NAMALWA (cell line): ENCODE measurements at places on chromosomes 2 and 18.

- DNase-seq, result no peak
These were observed 45.9 kb downstream of the MBOAT2 start for GRCh38 chr2:8957628-8958027.

DNA sequence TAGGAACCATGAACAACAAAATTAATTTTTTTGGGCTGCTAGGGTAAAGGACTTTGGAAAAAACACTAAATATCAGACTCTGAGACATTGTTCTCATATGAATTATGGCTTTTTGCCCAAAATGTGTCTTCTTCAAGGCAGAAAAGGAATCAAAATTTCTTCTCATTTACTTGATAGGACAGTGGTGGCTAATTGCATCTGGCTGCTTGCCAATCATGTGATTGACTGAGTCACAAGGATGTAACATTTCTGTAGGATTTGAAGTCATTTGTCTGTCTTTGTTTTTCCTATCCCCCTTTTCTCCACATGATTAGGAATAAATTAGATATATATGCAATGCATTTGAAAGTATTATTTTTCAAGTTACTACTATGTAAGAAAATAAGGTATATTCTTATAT, 130.2 kb downstream of the SLC4A10 start:
- no peak for DNase-seq

- DNase-seq, result peak; percentile 9
These were observed 85.1 kb downstream of the ARL4C start for GRCh38 chr2:234411793-234412192.

- no peak for DNase-seq
These were observed 93.8 kb upstream of the SKOR2 start for GRCh38 chr18:47345291-47345690.

DNA sequence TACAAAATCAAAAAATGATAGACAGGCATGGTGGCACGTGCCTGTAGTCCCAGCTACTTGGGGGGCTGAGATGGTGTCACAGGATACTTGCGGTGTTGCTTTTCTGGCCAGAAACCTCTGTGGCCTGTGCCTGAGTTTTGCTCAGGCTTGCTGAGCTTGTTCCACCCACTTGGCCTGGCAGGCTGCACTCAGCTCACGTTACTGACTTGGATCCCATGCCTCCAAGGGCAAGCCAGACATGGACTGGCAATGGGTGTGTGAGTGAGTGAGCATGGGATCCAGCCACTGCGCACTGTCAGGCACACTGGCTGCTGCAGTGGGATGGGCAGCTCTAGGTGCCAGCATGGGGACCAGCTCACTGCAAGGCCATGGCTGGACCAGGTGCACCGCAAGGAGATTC, 67.9 kb downstream of the NCAPH start:
- DNase-seq, result no peak

DNA sequence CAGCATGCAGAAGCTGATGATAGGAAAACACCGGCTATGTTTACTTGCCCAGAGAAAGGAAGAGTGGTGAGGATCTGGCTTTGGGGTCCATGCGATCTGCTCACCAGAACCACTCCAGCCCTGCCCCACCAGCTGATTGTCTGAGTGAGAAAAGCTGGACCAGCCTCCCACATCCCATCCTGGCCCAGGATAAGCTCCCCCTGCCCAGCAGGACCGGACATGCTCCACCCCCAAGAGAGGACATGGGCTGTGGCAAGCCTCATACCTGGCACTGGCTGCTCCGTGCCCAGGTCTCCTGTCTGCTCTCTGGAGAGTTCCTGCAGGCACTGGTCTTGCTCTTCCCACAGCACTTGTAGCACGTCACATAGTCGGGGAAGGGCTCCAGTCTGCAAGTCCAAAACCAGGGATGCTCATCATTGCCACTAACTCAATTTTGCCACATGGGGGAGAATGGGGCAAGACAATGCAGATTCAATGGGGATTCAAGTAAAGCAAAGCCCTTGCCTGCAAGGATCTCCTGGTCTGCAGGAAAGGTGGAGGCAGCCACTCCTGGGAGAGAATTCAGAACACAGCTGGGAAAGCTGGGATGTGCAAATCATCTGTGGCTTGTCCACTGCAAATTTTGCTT, 30.0 kb downstream of the SCTR start:
- no peak for DNase-seq

DNA sequence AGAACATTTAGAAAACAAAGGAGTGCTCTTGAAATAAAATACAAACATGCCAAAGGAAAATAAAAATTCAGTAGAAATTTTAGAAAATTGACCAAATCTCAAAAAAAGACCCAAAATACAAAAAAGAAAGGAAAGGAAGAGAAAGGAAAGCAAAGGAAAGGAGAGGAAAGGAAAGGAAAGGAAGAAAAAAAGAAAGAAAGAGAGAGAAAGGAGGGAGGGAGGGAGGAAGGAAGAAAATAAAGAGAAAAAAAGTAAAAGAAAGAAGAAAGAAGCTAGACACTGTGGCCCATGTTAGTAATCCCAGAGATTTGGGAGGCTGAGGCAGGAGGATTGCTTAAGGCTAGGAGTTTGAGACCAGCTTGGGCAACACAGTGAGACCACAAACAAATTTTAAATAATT, 500.1 kb upstream of the VRK2 start:
- DNase-seq, result no peak

- no peak for DNase-seq
These were observed 30.2 kb upstream of the VWC2L start for GRCh38 chr2:214380681-214381080.

DNA sequence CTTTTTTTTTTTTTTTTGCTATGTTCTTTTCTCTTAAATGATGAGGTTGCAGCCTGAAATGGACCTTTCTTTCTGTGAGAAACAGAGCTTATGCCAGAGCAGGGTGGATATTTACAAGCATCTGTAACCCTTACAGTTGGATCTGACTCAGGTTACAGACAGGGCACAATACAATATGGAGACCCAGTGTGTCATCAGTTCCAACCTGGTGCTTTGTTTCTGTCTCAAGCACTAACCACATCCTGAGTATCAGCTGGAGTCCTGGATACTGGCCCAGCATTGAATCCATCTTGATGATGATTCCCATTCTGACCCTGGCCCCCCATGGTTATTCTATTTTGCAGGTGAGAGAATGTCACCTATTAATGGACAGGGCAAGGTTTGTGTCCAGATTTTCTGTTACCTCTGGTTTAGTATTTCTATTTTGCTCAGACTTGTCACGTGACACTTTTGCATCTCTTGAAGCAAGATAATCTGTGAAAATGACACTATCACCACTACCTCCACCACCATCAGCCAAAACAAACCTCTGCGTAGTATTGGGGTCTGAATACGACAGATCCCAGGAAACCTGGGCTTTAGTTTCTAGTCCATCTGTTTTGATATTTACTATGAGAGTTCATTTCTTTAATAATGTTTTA, 174.0 kb downstream of the CCDC85A start:
- no peak for DNase-seq

DNA sequence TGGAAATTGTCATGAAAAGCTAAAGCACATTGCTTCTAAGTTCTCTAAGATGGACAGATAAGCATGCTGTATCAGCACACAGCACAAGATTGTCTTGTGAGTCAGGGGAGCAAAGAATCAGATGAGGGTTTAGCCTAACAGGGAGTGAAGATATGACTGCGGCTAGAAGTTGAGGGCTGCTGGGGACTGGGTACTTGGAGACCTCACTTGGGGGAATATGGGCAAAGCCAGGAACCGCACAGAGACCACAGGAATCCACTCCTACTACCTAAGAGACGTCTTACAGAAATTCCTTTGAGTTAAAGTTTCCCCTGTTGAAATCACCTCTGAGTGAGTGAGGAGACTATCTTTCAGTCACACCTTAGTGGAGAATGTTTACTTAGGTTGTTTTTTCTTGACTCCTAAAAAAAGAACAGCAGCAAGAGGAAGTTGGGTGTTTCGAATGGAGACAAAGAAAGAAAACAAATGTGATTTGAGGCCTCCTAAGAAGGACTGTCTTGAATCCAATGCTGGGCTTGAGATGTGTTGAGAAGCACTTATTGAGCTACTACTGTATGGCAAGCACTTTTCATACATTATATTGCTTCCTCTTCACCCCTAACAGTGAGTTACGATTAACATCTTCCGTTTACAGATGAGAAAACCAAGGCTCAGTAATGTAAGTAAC, 100.7 kb downstream of the ANKRD44 start:
- peak; percentile 69 for DNase-seq

- no peak for DNase-seq
These were observed 113.0 kb downstream of the PTRHD1 start for GRCh38 chr2:24680196-24680595.

- DNase-seq, result no peak
These were observed 38.9 kb upstream of the FHL2 start for GRCh38 chr2:105437708-105438103.

- DNase-seq, result no peak
These were observed 13.5 kb downstream of the EFEMP1 start for GRCh38 chr2:55910077-55910476.
